Glomerular endothelial cell (primary cell): ENCODE measurements at places on chromosomes 5 and 9. TPM values are rescaled to one million over a fixed set of nuclear protein-coding genes. Genes with fewer than 3 reads are reported as not detected.

DRD1 gene
- not detected in 2 replicates for total RNA-seq

SH3TC2 gene
- 2.5 and 3.6 TPM in 2 replicates for total RNA-seq

SPARC gene
- 2,016 and 3,575 TPM in 2 replicates for total RNA-seq

FOXI1 gene
- total RNA-seq, result not detected in 2 replicates

ARL14EPL gene
- total RNA-seq, result not detected in 2 replicates

KCTD16 gene
- 0.10 and 0.18 TPM in 2 replicates for total RNA-seq

LCN12 gene
- not detected in 2 replicates for total RNA-seq

HK3 gene
- not detected in 2 replicates for total RNA-seq

NUTM2G gene
- total RNA-seq, result not detected in 2 replicates

MRPL36 gene
- 45.9 and 64.7 TPM in 2 replicates for total RNA-seq

TMEM252 gene
- not detected in 2 replicates for total RNA-seq

REEP2 gene
- 7.6 and 13.5 TPM in 2 replicates for total RNA-seq

CEMIP2 gene
- total RNA-seq, result 113 and 114 TPM in 2 replicates

APBA1 gene
- 10.1 and 15.2 TPM in 2 replicates for total RNA-seq

NRG2 gene
- total RNA-seq, result 0.23 and 0.39 TPM in 2 replicates

OTP gene
- total RNA-seq, result not detected in 2 replicates

PAEP gene
- total RNA-seq, result not detected in 2 replicates

GNG10 gene
- 50.9 and 65.7 TPM in 2 replicates for total RNA-seq

ANXA2R gene
- 4.1 and 11.2 TPM in 2 replicates for total RNA-seq

PTGES gene
- 1.1 TPM in 1 of 2 replicates, not detected in the other for total RNA-seq

NTNG2 gene
- 0.58 and 0.63 TPM in 2 replicates for total RNA-seq

PPIC gene
- 34.0 and 57.3 TPM in 2 replicates for total RNA-seq

CEL gene
- total RNA-seq, result 0.34 and 0.99 TPM in 2 replicates

AGTPBP1 gene
- total RNA-seq, result 12.6 and 15.2 TPM in 2 replicates

DOK3 gene
- total RNA-seq, result 11.2 and 15.6 TPM in 2 replicates

GTF3C5 gene
- total RNA-seq, result 60.6 and 72.7 TPM in 2 replicates

WDR31 gene
- 0.68 and 0.99 TPM in 2 replicates for total RNA-seq

CMYA5 gene
- total RNA-seq, result under 0.01 and 0.06 TPM in 2 replicates

HTR1A gene
- not detected in 2 replicates for total RNA-seq

PPP1R26 gene
- total RNA-seq, result 16.4 and 19.8 TPM in 2 replicates

WASHC1 gene
- total RNA-seq, result 4.2 and 4.8 TPM in 2 replicates

SCAI gene
- 4.8 and 8.1 TPM in 2 replicates for total RNA-seq

BHMT2 gene
- 0.76 TPM in 1 of 2 replicates, not detected in the other for total RNA-seq

PCDHAC2 gene
- total RNA-seq, result not detected in 2 replicates

PLAC8L1 gene
- total RNA-seq, result not detected in 2 replicates

LRRC19 gene
- not detected in 2 replicates for total RNA-seq

CBY3 gene
- 3.0 TPM in 1 of 2 replicates, not detected in the other for total RNA-seq

SLC27A6 gene
- total RNA-seq, result 0.29 TPM in 1 of 2 replicates, not detected in the other

CDKN2A gene
- total RNA-seq, result 54.6 and 98.4 TPM in 2 replicates

SPATA31A5 gene
- not detected in 2 replicates for total RNA-seq

ZDHHC12 gene
- 52.1 and 75.4 TPM in 2 replicates for total RNA-seq

IL9 gene
- total RNA-seq, result not detected in 2 replicates

WNK2 gene
- 0.06 TPM in 1 of 2 replicates, not detected in the other for total RNA-seq

INSL4 gene
- total RNA-seq, result not detected in 2 replicates

PCDHGA8 gene
- 0.92 and 2.3 TPM in 2 replicates for total RNA-seq

IRX2 gene
- 0.23 TPM in 1 of 2 replicates, not detected in the other for total RNA-seq

NIM1K gene
- 0.05 TPM in 1 of 2 replicates, not detected in the other for total RNA-seq

SLC9A3 gene
- 2.2 and 3.1 TPM in 2 replicates for total RNA-seq

TEX48 gene
- total RNA-seq, result not detected in 2 replicates

SPINK5 gene
- total RNA-seq, result 0.12 and 3.2 TPM in 2 replicates

SHOC1 gene
- 0.06 TPM in 1 of 2 replicates, not detected in the other for total RNA-seq

GBGT1 gene
- total RNA-seq, result 4.3 and 6.6 TPM in 2 replicates

SLC36A2 gene
- not detected in 2 replicates for total RNA-seq

MATR3 gene
- total RNA-seq, result 178 and 187 TPM in 2 replicates

AGXT2 gene
- not detected in 2 replicates for total RNA-seq

PDE8B gene
- 0.12 and 0.29 TPM in 2 replicates for total RNA-seq

BTNL9 gene
- 0.15 and 2.8 TPM in 2 replicates for total RNA-seq
